ENCODE measurements at places on chromosomes 7 and 10.
A peak's percentile ranks its signal among the peaks of the same experiment; 100 is the strongest.

GRCh38 chr7:137507096-137507495 is 163.6 kb upstream of the PTN start:
- DNase-seq: no peak

GRCh38 chr10:585502-585901 is 104.0 kb downstream of the DIP2C start:
- DNase-seq: no peak

- DNase-seq: no peak
Measured at GRCh38 chr7:39527296-39527695, 38.9 kb upstream of the YAE1 start.

GRCh38 chr10:108696792-108697477 is 1226.4 kb downstream of the XPNPEP1 start:
- no peak for DNase-seq

DNA sequence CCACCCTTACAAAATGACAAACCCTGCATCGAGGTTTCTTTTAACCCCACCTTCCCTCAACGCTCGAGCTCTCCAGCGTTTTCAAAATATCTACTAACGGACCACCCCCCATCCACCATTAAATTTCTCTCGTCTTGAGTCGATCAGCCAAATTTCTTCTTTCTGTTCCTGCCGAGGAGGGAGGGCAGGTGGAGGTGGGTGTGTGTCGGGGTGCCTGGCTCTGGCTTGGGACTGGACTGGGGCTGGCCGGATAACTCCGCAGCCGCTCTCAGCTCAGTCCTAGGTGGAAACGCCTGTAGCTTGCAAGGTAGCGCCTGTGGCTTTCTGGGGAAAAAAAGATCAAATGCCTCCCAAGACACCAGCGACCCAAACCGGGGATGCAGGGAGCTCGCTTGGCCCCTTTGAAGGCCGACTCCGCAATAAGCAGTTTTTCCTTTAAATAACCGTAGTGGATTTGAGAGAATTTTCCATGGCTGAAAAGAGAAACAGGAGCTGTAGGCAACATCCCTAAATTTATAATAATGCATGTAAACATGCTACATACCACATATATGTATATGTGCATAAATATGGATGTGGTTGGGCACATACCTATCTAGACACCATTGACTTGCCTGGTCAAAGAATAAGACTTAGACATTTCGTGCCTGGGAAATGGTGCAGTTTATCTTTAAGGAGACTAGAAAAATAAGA is 1.9 kb upstream of the TMEM178B start:
- no peak for DNase-seq

DNA sequence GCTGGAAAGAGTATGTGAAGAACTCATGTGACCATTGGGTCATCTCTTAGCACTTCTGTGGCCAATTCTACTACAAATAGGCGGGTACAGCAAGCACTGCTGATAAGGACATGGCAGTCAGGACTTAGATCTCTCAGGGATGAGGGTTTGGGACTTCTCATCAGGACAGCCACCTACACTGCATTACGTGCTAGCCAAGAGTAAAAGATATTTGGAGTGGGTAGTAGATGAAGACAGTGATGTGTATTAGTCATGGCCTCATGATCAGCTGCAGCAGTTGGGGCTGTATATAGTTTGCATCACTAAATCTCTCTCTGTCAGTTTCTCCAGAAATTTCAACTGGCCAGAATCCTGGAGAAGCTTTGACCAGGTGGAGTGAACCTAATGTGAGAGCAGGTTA is 9.2 kb downstream of the TAS2R60 start:
- DNase-seq: no peak

- DNase-seq: no peak
Measured at GRCh38 chr10:82826132-82826531, 951.1 kb downstream of the NRG3 start.

DNA sequence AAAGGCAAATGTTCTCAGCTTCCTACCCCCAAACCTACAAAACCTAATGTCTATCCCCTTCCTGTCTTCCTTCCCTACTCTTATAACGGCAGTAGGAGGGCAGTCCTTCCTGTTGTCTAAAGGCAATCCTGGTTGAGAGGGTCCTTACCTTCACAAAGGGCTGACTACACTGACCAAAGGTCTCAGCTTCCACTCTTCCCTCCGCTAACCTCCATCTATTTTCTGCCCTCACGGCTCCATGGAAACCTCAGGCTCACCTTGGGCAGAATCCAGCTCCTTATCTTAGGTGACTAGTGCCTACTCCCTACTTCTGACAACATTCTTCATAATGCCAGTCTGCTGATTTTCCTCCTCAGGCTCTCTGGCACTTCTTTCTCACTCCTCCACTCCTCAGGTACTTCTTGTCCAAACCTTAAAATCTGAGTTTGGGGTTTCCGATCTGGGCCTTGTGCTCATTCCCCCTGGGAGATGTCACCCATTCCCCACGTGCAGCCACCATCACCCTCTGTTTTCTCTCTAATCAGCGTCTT is 542 bp downstream of the FBXL13 start:
- DNase-seq: peak; percentile 23

DNA sequence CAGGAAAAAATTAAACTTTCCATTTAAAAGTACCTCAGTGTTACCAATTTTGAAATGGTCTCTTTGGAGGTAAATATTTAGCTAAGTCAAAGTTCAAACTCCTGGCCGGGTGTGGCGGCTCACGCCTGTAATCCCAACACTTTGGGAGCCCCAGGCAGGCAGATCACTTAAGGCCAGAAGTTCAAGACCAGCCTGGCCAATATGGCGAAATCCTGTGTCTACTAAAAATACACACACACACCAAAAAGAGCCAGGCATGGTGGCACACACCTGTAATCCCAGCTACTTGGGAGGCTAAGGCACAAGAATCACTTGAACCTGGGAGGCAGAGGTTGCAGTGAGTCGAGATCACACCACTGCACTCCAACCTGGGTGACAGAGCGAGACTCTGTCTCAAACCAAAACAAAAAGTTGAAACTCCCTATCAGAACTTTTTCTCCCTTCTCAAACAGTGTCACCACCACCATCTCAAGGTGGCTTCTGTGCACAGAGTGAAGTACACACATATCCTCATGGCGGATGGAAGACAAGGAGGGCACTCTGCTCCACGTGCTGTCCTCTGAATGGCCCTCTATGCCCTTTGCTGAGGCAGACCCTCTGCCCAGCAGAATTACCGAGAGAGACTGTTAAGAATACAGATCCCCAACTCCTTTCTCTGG is 11.7 kb upstream of the PIK3CG start:
- DNase-seq: no peak

- no peak for DNase-seq
Measured at GRCh38 chr10:35415505-35415904, 79.2 kb downstream of the CCNY start.

DNA sequence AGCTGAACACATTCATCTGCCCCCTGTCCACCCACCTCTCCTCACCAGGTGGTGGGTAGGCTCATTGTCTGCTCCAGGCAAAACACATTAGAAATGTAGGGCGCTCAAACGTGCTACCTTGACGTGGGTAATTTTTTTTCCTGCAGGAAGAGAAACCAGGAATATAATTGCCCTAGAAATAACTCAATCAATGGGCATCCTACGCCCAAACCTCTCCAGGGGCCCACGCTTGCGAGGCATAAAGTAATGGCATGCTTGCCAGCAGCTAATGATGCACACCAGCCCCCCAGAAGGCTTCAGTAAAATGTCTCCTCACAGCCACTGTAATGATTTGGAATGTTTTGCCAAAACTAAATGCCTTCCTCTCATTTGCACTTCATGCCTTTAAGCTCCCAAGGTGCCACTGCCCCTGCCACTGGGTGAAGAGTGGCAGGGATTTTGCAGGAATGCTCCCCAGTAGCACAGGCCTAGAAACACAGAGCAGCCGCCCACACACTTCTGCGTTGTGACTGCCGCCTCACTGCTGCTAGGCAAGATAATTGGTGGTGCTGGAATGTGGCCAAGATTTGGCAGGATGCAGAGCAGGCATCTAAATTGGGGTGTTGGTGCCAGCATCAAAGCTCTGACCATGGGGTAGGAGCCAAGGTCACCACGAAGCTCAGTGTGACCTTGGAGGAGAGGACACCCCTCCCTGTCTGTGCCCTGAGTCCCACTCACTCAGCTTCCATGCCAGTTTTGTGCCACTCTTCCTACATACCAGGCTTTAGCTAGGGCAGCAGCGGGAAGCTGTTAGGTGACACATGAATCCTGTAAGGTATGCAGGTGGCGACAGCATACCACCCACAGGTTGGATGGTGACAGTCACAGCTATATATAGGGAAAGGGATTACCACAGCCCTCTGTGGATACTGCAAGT is 48.7 kb upstream of the PPP1R3C start:
- peak; percentile 59 for DNase-seq

- DNase-seq: no peak
Measured at GRCh38 chr10:78247821-78248220, 214.2 kb downstream of the RPS24 start.

DNA sequence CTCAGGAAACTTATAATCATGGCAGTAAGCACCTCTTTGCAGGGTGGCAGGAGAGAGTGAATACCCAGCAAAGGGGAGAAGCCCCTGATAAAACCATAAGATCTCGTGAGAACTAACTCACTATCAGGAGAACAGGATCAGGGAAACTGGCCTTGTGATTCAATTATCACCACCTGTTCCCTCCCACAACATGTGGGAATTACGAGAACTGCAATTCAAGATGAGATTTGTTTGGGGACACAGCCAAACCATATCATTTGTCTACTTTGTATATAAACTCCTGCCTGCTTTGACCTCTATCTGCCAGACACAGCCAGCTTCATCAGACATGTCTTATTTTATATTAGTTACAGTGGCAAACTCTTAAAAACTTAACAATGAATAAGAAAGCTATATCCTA is 50.4 kb downstream of the ARMC3 start:
- no peak for DNase-seq

- no peak for DNase-seq
Measured at GRCh38 chr10:59829024-59829423, 75.8 kb upstream of the MRLN start.

GRCh38 chr7:23470330-23471105 is at the start of gene IGF2BP3:
Gene IGF2BP3 (minus strand): TSS chr7:23470491. CDS start chr7:23470110, 381 bp downstream.
- peak; percentile 45 for DNase-seq

GRCh38 chr7:102044984-102045673 is 227.7 kb downstream of the CUX1 start:
- peak; percentile 72 for DNase-seq

GRCh38 chr7:70695795-70696083 is 436.2 kb upstream of the GALNT17 start:
- no peak for DNase-seq

GRCh38 chr10:3889961-3890522 is 105.0 kb upstream of the KLF6 start:
- DNase-seq: no peak

GRCh38 chr7:128123291-128124037 is 92.2 kb upstream of the LRRC4 start:
- DNase-seq: no peak

DNA sequence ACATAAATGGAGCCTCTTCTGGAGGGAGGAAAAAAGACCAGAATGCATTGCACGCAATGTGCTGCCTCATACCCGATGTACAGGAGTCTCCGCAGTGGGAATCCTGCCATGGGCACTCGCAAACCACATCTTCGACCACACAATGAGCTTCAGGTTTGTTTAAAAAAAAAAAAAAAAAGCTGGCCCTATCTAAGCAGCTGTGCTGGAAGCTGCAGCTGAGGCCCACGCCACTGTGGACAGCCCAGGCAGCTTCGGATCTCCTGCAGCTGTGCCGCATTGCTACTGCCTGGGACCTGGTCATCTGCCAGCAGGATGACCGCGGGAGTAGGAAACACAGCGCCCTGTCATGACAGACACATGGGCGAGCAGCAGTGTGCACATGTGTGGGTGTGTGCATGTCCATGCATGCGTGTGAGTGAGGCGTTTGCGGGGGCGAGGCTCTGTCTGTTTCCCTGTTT is 26.0 kb downstream of the EN2 start:
- no peak for DNase-seq

- DNase-seq: no peak
Measured at GRCh38 chr7:150910996-150911422, 58.7 kb downstream of the AOC1 start.
